AG04449 (cell line): ENCODE measurements at places on chromosomes 16 and 17.

GRCh38 chr16:84005391-84005790 is 37.2 kb downstream of the SLC38A8 start:
- no peak for DNase-seq

DNA sequence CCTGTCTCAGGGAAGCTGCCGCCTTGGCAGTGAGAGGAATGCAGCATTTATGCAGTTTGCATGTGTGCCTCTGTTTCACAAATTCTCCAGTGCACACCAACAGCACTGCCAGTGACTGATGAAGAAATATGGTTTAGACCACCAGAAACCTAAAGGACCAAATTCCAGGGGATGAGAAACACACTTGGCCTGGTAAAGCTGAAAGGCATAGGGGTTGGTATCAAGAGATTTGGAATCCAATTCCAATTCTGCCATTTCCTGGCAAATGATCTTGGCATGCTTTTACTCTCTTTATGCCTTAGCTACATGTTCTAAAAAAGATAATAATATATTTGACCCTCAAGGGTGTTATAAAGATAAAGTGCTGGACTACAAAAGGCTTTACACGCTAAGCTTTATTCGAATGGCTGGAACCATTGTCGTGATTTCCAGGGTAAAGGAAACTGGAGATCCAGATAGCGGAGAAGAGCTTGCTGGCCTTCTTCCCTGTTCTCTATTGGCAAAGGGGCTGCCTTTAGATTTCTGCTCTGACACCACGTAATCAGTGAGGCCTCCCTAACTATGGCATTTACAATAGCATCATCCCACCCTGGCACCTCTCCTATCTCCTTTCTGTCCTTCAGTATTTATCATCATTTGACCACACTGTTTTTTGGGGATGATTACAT is 359.8 kb upstream of the ASIC2 start:
- DNase-seq = no peak

DNA sequence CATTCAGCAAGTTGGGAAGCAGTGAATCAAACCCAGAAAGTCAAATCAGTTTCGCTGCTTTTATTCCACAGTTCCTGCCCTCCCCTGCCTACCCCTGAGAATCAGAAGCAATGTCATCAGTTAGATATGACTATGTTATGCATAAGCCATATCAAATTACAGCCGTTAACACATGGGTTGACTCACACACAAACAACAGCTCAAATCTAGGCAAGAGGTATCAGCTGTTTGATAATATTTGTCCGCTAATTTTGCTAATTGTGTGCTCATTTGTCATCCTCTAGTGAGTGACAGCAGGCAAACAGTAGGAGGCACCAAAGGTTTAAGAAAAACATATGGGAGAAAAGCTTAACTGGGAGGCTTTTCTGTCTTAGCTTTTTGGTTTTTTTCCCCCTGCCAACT is 327.4 kb upstream of the CCL2 start:
- no peak for DNase-seq

DNA sequence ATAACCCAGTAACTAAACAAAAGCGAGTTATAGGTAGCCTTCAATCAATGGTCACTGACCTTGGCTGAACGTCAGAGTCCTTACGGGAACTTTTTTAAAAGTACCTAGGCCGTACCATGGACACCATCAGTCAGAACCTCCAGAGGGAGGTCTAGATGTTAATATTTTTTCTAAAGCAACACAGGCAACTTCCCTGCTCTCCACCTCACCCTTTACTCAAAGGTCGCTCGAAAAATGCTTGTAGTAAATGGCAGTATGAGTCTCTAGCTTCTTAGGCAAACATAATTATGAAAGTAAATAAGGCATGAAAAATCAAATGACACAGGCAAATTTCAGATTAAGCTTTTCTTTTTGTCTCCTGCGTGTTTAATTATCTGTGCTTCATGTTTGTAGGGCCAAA is 82.1 kb downstream of the SLC39A11 start:
- no peak for DNase-seq

DNA sequence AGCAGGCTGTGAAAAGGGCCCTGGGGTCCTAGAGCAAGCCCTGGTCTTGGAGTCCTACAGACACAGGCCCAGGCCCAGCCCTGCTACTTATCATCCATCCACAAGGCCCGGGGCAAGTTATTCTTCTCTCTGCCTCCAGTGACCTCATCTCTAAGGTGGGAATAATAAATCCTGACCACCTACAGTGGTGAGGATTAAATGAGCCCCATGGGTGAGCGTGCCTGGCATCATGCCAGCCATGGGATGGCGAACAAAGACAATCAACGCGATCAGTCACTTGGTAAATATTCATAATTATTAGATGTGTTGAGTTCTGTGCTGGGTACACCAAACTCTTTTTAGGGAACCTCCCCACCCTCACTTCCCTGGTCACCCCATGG is 5.5 kb downstream of the KRT15 start:
- DNase-seq = no peak

DNA sequence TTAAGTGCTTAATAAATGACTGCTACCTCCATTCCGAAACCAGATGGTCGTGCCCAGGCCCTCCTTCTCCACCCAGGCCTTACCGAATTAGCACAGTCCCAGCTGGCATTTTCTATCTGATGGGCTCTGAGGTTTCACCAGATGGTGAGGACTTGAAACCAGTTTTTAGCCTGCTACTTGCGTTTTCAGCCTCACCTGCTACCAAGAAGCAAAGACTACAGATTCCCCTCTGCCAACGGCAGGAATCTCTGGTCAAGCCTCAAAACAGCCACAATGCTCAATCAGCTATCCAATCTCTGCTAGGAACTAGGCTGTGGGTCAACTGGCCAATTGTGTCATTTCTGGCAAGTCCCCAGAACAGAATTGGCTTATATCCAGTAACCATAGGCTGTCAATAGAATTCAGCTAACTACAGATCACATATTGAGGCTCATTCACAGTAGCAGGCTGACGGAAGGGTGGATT is 11.7 kb downstream of the PECAM1 start:
- no peak for DNase-seq

DNA sequence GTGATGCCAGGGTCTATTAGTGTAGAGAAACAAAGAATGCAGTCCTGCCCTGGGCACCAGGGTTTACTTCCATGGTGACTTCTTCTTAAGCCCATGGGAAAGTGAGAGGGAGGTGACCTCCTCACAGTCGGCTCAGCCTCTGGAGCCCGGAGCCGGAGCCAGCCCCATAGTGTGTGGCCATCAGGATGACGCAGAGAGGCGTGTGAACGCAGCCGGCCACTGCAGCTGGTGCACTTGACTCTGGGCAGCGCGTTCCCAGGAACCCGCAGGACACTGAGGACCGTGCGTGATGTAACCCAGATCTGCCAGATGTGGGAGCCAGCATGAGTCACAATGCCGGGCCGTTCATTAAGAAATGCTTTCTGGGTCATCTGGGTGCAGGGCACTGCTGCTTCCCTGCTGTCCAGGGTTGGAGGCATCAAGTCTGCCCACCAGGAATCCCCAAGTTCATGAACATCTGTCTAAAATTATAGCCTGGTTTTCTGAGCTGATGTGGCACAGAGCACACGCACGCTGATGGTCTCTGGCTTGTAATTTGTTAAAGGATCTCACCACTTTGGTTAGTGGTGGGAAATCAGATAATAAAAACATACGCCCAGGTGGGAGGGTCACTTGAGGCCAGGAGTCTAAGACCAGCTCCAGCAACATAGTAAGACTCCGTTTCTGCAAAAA is 114.1 kb downstream of the PITPNC1 start:
- peak; percentile 89 for DNase-seq

- DNase-seq = no peak
Measured at GRCh38 chr17:40218006-40218739, 931 bp upstream of the WIPF2 start.

DNA sequence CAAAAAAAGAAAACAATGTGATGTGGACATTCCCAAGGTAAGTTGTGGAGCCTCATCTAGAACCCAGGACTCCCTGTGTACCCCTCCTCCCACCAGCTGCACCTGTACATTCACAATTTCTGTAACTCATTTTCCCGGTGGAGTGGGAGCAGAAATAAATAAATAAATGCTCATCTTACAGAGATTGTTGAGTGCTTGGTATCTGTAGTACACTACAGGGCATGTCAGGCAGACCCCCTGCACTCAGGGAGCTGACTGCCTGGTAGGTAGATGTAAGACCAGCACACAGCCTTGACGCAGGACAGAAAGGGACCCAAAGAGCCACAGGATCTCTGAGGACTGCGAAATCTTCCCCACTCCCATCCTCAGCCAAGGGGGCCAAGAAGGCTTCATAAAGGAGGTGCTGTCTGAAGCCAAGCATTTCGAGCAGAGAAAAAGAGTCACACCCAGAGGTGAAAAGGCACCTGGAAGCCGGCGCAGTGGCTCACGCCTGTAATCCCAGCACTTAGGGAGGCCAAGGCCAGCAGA is 6.5 kb downstream of the EIF1 start:
- no peak for DNase-seq

- no peak for DNase-seq
Measured at GRCh38 chr17:18093616-18094408, 6.1 kb downstream of the DRG2 start.

DNA sequence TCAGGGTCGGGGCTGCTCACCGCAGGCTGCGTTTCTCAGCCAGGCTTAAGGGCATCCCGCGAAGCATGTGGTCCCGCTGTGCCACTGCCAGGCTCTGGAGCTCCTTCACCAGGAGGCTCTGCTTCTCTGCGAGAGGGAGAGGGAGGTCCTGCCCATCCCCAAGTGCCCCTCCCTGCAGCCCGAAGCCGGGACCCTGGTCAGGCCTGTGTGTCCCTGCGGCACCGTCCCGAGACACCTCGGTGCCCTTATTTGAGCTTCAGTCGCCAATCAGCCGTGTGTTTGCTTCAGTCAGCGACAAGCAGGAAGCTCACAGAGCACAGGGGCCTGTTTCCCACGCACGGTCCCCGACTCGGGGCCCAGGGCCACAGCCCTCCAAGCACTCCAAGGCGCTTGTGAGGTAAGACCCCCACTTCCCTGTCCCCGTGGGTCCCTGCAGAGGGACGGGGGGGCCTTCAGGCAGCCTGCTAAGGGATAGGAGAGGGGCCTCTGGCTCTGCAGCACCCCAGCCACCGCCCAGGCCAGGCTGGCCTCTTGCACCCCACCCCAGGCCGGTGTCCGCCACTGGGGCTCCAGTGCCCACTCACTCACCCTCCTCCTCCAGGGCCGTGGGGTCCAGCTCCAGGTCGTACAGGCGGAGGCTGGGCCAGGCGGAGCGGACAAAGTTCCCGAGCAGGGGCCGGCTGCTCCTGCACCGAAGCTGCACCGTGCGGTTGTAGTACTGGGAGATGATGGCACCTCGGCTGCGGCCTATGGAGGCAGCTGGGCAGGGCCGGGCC is 3.2 kb downstream of the TMC6 start:
- DNase-seq = no peak

DNA sequence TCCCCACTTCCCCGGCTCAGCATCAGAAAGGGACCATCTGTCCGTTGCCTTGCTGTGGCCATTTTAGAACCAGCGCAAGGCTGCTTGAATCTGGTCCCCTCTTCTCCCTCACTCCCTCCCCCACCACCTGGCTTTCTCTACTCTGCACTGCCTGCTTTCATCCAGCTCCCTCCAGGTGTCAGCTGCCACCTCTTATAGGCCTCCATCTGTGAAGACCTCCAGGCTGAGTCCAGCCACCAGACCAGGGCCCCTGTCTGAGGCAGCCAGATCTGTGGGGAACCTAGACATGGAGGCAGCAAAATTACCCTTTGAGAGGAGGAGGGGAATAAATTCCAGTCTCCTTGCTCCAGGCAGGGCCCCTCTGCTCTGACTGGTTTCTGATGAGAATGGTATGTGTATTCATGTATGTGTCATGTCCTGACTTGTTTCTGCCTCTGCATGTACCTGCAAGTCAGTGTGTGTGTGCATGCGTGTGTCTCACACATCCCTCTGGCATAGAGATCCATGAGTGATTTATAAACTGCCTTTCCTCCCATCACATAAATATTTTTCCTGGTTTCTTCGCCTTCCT is 21.1 kb downstream of the MINK1 start:
- no peak for DNase-seq

DNA sequence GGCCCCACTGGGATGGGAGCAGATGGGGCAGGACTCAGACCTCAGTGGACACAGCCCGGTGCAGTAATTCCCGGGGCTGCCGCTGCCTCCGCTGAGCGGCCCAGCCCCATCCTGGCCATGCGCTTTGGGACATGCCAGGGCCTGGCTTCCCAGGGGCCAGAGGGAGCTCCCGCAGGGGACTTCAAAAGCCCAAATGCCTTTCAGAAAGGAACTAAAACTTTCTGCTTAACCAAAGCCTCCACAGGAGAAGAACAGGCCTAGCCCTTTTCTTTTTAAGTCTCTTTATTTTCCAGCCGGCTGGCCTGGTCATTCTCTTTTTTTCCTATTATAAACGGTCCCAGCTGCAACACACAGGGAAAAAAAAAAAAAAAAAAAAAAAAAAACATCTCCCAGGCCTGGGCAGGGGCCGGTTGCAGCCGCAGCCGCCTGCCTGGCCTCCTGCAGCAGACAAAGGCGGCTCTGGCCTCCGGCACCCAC is 10.7 kb upstream of the ZNF423 start:
- DNase-seq = no peak

GRCh38 chr17:45688353-45688752 is 95.8 kb upstream of the CRHR1 start:
- no peak for DNase-seq

GRCh38 chr17:35345926-35346771 is 27.3 kb downstream of the SLFN11 start:
- no peak for DNase-seq

- no peak for DNase-seq
Measured at GRCh38 chr16:22217890-22218730, 12.0 kb downstream of the EEF2K start.

DNA sequence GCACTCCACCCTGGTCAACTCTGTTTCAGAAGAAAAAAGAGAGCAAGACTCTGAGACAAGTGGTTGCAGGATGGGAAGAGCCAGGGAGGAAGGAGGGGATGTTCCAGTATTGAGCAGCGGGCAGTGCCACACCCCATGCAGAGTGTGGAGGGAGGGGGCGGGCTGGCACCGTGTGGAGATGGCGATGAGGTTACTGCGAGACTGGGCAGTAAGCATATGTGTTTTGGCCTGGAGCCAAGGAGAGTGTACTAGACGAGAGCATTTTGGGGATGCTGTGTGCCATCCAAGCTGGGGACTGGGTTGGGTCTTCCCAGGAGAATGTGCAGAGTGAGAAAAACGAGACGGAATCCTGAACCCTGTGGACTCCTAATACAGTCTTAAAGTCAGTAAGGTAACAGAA is 3.4 kb downstream of the TBC1D24 start:
- DNase-seq = no peak
